ENCODE measurements at places on chromosomes 13 and 19.

DNA sequence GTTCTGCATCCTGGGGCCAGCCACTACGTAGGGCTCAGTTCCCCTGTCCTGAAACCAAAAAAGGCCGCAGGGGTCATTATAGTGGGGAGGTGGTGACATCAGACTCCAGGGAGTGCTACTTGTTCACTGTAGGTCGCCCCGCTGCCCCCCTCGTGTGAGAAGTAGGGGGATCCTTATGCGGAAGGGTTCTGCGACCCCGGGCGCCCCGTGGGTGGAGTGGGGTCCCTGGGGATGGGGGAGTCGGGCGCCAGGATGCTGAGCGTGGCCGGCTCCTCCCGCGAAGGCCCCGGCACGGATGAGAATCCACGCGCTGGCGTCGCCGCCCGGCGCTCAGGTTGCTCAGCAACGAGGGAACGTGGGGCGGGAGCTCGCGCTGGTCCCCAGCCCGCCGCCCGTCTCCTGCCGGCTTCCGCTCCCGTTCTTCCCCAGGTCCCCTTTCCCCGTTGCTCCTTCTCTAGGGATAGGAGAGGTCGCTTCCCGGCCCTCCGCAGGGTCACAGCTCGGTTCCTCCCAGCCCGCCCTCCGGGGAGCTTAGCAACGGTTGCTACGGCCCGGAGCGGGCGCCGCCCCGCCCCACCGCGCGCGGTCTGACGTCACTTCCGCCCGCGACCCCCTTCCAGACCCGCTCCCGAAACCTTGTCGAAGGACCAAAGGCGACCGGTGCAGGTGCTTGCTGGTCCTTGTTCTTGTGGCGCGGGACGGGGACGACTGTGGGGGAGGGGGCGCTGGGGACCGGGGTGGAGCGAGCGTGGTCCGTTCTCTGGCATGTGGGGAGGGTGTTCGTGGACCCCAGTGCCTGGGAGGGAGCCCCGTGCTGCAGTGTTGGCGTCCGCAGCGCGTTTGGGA lies at the start of gene NAT14:
NAT14 (plus strand) TSS at position 596 of the 846 bp plus-strand sequence. CDS start 521 bp downstream, outside the sequence.
- peak; percentile 25 for DNase-seq

- no peak for DNase-seq
Observed at GRCh38 chr13:105679838-105680237, 855.6 kb downstream of the EFNB2 start.

DNA sequence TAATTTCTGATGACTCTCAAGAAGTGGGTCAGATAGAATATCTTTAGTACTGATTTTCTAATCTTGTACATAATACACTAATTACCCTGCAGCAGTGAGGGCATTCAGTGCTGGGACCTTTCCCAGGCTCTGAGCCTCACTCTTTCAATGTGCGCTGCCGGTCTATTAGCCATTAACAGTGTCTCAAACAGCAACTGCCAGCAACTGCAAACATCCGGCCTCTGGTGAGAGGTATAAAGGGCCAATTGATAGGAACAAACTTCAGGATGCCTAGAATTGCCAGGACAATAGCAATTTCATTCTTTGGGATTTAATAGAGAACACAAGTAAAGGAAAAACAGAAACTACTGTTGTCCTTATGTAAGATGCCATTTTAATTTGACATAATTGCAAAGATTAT lies 604.4 kb upstream of the SPRY2 start:
- no peak for DNase-seq

- no peak for DNase-seq
Observed at GRCh38 chr19:43518051-43518450, 8.9 kb downstream of the ETHE1 start.

GRCh38 chr19:44643605-44644401 lies at the start of gene PVR:
Gene PVR (plus strand): TSS chr19:44643910. CDS start chr19:44644097, 187 bp downstream.
- no peak for DNase-seq

DNA sequence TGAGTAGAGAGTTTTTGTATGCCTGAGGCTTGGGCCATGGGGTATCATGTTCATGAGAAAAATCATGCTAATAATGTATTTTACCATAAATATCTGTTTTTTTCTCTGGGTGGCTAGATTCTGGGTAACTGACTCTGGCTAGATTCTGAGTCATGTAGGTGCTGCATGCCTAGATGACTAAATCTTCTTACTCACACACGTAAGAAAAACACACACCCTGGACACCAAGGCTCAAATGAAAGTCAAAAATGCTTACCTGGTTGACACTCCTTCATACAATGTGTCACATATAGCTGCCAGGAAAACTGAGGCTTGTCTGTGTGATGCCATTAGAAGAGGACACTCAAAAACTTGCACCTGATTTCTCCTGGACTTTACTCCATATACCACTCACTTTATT lies 597.4 kb upstream of the SLITRK1 start:
- DNase-seq = no peak

- no peak for DNase-seq
Observed at GRCh38 chr19:45601524-45602374, at the start of gene GPR4. Gene GPR4 (minus strand): TSS chr19:45602212. CDS start chr19:45591866, 10,346 bp downstream.

- no peak for DNase-seq
Observed at GRCh38 chr13:35500144-35500543, 23.7 kb upstream of the MAB21L1 start.

DNA sequence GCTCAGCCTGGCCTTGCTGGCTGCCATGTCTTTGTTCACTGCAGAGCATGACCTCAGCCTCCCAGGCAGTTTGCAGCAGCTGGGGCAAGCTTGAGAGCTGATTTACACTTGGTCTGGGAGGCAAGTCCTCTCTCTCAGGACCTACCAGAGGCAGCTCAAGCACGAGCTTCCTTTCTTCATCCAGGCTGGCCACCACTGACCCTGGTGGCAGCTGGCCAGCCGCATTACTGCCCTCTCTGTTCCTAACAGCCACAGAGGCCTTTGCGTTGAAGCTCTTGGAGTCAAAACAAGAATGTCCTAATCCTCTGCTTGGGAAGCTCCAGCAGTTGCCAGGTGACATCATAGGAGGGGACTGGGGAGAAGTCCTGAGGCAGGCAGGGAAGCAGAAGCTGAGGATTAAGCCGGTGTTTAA lies 85.7 kb downstream of the NUFIP1 start:
- no peak for DNase-seq

- DNase-seq = no peak
Observed at GRCh38 chr13:51542346-51543242, 41.7 kb upstream of the WDFY2 start.

DNA sequence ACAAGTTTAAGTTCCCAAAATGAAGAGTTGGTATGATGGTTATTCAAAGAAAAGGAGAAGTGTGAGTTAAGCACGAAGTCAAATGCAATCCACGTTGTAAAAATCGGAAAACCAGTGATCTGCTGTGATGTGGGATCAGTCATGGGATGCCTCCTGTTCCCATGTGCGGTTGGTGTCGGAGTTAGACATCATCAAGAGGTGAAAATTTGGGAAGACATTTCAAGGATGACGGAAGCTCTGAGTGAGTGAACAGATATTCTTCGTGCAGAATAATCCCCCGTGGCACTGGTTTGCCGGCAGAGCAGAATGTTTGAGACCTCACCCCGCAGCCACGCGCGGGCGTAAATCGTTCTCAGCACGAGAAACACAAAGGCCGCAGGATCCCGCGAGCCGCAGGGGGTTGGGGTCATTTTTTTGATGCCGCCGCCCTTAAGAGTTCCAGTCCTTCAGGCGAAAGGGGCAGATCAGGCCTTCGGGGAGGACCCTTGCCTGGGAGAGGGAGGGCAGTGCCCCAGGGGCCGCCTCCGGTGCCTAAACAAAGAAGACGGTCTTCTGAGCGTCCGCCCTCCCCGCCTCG lies 13.7 kb upstream of the SOX1 start:
- no peak for DNase-seq

DNA sequence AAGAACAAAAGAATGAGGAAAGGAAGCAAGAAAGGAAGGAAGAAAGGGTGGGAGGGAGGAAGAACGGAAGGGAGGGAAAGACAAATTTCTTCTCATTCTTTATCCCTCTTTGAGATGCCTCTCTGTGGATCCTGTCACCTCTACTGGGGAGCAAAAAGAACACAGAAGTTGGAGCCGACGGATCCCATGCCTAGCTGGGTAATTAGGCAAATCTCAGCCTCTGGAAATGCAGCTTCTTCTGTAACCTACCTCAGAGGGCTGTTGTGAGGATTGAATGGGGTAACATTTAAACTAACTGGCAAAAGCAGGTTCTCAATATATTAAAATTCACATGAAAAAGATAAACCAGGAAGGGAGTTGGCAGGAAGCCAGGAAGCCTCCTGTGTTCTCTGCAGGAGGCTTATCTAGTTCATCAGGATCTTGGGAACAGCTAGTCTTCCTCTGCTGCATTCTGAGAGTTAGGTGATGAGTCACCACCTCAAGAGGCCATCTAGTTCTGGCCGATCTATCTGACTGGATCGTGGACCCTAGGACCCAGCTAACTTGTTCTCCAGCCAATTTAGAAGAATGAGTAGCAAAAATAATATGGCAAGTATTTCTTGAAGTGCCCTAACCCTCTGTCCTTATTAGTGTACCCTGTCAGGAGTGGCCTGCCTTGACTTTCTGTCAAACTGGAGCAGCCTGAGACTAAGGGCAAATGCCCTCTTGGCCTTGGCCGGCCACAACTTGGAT lies 15.2 kb upstream of the CPB2 start:
- no peak for DNase-seq

DNA sequence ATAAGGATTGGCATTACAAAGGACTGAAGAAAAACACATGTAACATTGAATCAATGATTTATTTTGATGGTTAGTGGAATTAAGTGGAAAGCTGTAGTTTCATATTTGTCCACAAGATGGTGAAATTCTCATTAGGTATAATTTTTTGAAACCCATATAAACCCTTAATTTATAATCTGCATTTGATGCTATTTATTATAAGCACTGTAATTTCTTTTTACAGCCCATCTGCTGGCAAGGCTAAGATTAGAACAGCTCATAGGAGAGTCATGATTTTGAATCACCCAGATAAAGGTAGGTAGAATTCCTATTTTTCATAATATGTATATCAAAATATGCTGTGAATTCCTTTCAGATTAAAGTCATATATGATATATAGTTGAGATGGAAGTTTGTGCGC lies 62.2 kb downstream of the DNAJC15 start:
- no peak for DNase-seq

GRCh38 chr19:4044990-4045465 lies 21.7 kb downstream of the ZBTB7A start:
- no peak for DNase-seq

DNA sequence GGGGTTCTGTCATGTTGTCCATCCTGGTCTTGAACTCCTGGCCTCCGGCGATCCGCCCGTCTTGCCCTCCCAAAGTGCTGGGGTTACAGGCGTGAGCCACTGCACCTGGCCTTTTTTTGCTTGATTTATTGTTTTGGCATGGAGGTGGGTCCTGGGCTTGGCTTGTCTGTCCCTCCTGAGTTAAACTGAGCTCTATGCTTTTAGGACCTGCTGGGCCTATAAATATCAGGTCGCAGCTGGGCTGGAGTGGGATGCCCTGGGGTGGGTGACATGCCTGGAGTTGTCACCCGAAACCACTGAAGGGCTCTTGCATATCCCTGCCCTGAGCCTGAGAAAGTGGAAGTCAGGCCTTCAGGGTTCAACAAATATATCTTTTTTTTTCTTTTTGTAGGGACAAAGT lies 5.5 kb downstream of the ARRDC5 start:
- DNase-seq = no peak

DNA sequence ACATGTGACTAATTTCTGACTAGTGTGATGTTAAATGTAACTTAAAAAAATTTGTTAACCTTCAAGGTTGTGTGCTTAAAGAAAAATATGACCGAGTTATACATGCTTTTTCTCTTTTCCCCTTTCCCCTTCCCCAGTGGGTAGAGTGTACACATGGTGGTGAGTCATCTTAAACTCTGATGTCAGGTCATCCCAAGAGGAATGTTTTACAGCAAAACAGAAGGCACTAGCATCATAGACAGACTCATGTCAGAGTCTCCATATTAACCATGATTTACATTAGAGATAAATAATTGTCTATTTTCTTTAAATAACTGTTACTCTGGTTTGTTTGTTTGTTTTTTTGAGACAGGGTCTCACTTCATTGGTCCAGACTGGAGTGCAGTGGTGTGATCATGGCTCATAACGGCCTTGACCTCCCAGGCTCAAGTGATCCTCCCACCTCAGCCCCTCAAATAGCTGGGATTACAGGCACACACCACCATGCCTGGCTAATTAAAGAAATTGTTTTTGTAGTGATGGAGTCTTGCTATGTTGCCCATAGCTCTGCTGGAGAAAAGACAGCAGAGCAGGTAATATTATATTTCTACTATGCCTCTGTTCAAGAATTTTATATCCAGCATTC lies 160.4 kb upstream of the PCDH9 start:
- no peak for DNase-seq

- peak; percentile 17 for DNase-seq
Observed at GRCh38 chr13:80341101-80341755, at the start of gene SPRY2. Gene SPRY2 (minus strand): TSS chr13:80341126. CDS start chr13:80337705, 3,421 bp downstream.

GRCh38 chr19:2529473-2529918 lies 53.6 kb downstream of the GADD45B start:
- DNase-seq = no peak

DNA sequence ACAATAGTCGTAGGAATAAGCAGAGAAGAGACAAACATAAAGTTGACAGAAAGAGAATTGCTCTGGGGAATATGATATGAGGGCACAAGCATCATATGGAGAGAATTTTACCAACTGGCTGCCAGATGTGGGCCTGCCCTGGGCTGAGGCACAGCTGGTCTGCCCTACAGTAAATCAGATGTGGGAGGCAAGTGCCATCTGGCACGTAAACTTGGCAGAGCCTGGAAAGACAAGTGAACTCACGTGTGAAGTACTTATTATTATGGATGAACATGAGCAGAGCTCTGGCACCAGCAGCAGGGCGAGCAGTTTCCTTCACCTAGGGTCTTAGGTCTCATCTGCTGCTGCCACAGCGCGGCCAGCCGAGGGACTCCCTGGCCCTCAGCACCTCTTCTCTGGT lies 20.6 kb downstream of the PCDH8 start:
- no peak for DNase-seq

- DNase-seq = no peak
Observed at GRCh38 chr13:82878536-82878935, 1003.7 kb downstream of the SLITRK1 start.

DNA sequence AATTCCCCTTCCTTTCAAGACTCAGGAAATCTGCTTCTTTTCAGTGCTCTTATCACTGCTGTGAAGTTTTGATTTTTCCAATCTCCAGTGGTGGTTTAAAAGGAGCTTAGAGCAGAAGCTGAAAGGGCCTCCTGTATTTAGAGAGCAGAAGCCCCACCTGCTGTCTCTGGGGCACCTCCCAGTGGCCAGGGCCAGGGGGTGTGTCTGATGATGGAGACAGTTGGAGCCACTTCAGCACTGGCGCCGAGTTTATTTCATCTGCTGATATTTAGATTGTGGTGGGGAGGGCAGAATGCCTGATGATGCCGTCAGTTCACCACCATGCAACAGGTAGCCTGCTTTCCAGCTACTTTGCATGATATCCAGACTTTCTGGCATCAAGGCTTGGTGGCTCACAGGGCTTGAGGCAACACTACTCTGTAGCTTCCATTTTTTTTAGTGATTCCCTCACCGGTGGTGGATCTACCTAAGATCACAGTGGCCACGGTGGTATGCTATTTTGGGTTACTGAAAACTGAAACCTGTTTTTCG lies 371.9 kb downstream of the KCNRG start:
- no peak for DNase-seq

DNA sequence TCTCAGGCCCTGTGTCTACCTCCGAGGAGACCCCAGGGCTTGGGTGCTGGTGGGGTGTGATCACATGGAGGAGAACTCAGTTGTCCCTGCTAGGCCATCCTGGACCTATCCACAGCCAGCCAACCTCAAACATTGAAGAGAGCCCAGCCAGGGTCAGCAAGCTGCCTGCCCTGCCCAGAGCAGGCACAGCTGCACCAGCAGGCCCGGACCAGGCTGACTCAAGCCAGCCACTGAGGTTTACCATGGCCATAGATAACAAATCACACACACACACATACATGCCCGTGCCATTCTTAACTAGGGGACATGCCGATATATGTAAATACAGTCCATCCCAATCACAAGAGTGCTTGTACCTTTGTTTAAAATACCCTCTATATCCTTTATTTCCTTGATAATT lies 8.1 kb downstream of the ARHGEF7 start:
- DNase-seq = no peak

GRCh38 chr19:30799865-30800755 lies 427.9 kb downstream of the ZNF536 start:
- no peak for DNase-seq
